ENCODE measurements at places on chromosomes 16 and 17.

- no peak for DNase-seq
Observed at GRCh38 chr16:57358527-57359095, at the start of gene CCL22. TSS of gene CCL22 (plus strand) at chr16:57358783. CDS start at chr16:57358817, 34 bp downstream.

- no peak for DNase-seq
Observed at GRCh38 chr16:85530370-85530739, 82.8 kb upstream of the GSE1 start.

- no peak for DNase-seq
Observed at GRCh38 chr17:68686108-68686988, 85.2 kb upstream of the FAM20A start.

GRCh38 chr17:1605681-1606351 is 22.8 kb downstream of the SLC43A2 start:
- DNase-seq: no peak

All from stimulated activated CD8-positive, alpha-beta memory T cell treated with anti-CD3 and anti-CD28 coated beads, Interleukin-12 subunit alpha, Interleukin-12 subunit beta, amount 100 ng/mL, for 4 hours (primary cell).